Karpas-422 (cell line): ENCODE measurements at places on chromosomes 4 and X.

- no peak overlapping the region for H3K4me3 ChIP-seq
- no peaks in the 10 kb centered on the region for H3K27me3 ChIP-seq
- H3K27ac ChIP-seq: no peak overlapping the region
- H3K36me3 ChIP-seq: no peaks in the 10 kb centered on the region
These were observed 937.1 kb downstream of the CCSER1 start for GRCh38 chr4:91064157-91064853.

GRCh38 chrX:97527725-97528124 lies 644.0 kb downstream of the RPA4 start:
- H3K36me3 ChIP-seq: no peaks in the 10 kb centered on the region
- no peaks in the 10 kb centered on the region for H3K27me3 ChIP-seq
- DNase-seq: peak; percentile 59
- no peak overlapping the region for H3K4me3 ChIP-seq

GRCh38 chr4:133929531-133930239 lies 271.9 kb downstream of the PABPC4L start:
- H3K27ac ChIP-seq: no peak overlapping the region
- no peaks in the 10 kb centered on the region for H3K4me1 ChIP-seq
- H3K27me3 ChIP-seq: no peaks in the 10 kb centered on the region
- no peak for DNase-seq
- no peak overlapping the region for H3K4me3 ChIP-seq
- H3K36me3 ChIP-seq: no peaks in the 10 kb centered on the region

DNA sequence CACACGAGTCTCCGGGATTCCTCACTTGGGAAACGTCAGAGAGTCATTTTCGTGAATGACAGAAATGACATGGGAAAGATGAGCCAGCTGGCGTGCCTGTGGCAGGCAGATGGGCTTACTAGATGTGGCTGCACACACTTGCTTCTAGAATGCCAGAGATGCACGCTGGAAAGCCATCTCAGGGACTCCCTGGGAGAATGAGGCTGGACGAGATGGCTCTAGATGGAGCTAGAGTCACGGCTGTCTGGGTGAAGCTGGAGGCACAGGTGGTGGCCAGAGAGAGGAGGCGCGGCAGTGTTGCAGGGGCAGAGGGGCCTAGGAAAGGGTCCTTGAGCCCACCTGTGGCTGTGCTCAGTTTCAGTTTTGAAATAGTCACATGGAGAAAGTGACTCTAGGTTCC lies 26.0 kb downstream of the TKTL1 start:
- no peak for DNase-seq
- H3K27ac ChIP-seq: no peak overlapping the region
- no peak overlapping the region for H3K4me3 ChIP-seq

- no peak overlapping the region for H3K4me3 ChIP-seq
- H3K27ac ChIP-seq: no peak overlapping the region
- H3K27me3 ChIP-seq: no peaks in the 10 kb centered on the region
- H3K4me1 ChIP-seq: no peaks in the 10 kb centered on the region
- no peak for DNase-seq
These were observed 937.1 kb upstream of the GRIA3 start for GRCh38 chrX:122246937-122247336.

GRCh38 chr4:47674144-47674543 lies 163.7 kb downstream of the CORIN start:
- no peak overlapping the region for H3K27ac ChIP-seq
- no peaks in the 10 kb centered on the region for H3K4me1 ChIP-seq
- H3K27me3 ChIP-seq: no peaks in the 10 kb centered on the region
- no peak for DNase-seq
- no peaks in the 10 kb centered on the region for H3K36me3 ChIP-seq
- no peak overlapping the region for H3K4me3 ChIP-seq

DNA sequence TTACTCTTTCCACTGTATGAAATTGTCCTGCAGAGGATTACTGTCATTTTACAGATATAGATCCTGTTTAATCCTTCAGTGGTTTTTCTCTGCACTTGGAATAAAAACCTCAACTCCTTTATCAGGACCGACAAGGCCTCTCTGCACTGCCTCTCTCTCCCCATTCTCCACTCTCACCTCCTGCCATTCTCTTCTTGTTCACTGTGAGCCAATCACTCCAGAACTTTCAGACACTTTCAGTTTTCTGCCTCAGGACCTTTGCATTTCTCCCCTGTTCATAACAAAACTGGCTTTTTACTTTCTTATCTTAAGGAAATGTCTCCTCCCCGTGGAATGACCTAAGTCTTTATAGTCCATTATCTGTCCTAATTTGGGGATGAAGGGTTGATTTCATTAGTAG lies 137.3 kb downstream of the ELOVL6 start:
- DNase-seq: no peak
- no peak overlapping the region for H3K27ac ChIP-seq
- H3K27me3 ChIP-seq: no peaks in the 10 kb centered on the region

- H3K4me3 ChIP-seq: no peak overlapping the region
- no peaks in the 10 kb centered on the region for H3K4me1 ChIP-seq
- H3K36me3 ChIP-seq: no peaks in the 10 kb centered on the region
These were observed 8.7 kb downstream of the GASK1B start for GRCh38 chr4:158163941-158164767.

DNA sequence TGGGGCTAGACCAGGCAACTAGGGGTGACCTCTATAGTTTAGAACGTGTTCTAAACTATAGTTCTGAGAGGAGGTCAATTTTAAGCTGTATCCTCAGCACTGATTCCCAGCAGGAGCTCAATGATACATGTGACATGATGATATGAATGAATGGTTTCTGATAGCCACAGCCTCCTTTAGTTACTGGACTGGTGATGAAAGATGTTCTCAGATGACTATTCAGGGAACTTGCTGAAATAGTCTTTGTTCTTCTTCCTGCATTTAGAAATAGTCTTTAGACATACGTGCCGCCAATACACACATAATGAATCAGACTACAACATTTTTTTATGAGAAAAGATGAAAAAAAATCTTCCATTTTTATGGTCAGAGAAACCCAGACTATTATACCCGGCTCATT lies 116.3 kb upstream of the TMEM150C start:
- no peak overlapping the region for H3K27ac ChIP-seq
- H3K27me3 ChIP-seq: no peaks in the 10 kb centered on the region
- DNase-seq: no peak
- H3K36me3 ChIP-seq: no peaks in the 10 kb centered on the region

- no peak overlapping the region for H3K27ac ChIP-seq
- H3K36me3 ChIP-seq: no peaks in the 10 kb centered on the region
- H3K4me1 ChIP-seq: no peaks in the 10 kb centered on the region
- no peaks in the 10 kb centered on the region for H3K27me3 ChIP-seq
- DNase-seq: no peak
- H3K4me3 ChIP-seq: no peak overlapping the region
These were observed 251.1 kb downstream of the GLUD2 start for GRCh38 chrX:121298499-121298898.

GRCh38 chrX:136759968-136760367 lies 20.8 kb downstream of the ARHGEF6 start:
- DNase-seq: peak; percentile 51
- H3K36me3 ChIP-seq: no peaks in the 10 kb centered on the region
- H3K27me3 ChIP-seq: no peaks in the 10 kb centered on the region
- H3K27ac ChIP-seq: no peak overlapping the region
- H3K4me1 ChIP-seq: peaks cover 8% of the 10 kb centered on the region

GRCh38 chr4:171947400-171947799 lies 134.2 kb downstream of the GALNTL6 start:
- H3K4me3 ChIP-seq: no peak overlapping the region
- no peaks in the 10 kb centered on the region for H3K27me3 ChIP-seq
- no peak overlapping the region for H3K27ac ChIP-seq
- no peak for DNase-seq
- no peaks in the 10 kb centered on the region for H3K4me1 ChIP-seq

DNA sequence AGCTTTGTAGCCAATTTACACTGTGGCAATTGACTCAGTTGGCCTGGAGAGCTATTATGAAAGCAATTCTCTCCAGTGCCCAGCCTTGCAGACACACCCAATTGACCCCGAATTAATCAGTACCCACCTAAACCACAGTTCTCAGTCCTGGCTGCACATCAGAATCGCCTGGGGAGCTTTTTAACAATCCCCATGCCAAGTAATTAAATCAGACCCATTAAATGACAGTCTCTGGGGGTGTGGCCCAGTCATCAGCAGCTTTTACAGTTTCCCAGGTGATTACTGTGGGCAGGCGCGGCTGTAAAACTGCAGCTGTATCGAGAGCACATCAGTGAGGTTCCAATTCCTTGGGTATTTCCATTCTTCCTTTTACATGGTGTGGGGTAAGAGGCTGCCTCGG lies 460.9 kb upstream of the FAT1 start:
- no peaks in the 10 kb centered on the region for H3K4me1 ChIP-seq
- DNase-seq: no peak
- H3K27ac ChIP-seq: no peak overlapping the region
- no peak overlapping the region for H3K4me3 ChIP-seq

GRCh38 chr4:22595684-22596083 lies 79.8 kb upstream of the ADGRA3 start:
- no peak overlapping the region for H3K4me3 ChIP-seq
- no peak for DNase-seq
- no peaks in the 10 kb centered on the region for H3K36me3 ChIP-seq

DNA sequence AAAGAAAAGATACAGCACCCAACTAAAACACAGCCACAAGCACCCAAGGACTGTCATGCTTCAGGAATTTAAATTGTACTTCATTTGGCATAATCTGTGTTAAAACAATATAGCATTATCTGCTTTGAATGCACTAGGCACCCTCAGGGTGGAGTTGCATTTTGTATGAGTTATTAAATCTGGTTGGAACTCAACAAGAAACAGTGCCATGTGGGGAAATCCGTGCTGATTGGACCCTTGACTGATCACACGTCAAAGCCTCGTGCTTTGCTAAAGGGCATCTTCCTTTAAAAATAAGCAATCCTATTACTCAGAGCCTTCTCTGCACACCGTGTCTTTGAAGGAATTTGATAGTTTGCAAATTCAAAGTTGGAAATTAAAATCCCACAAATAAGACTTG lies 35.4 kb downstream of the IGFBP7 start:
- no peaks in the 10 kb centered on the region; the same call in 1 of the 2 replicates for H3K27me3 ChIP-seq
- no peak overlapping the region for H3K27ac ChIP-seq
- no peak for DNase-seq
- no peaks in the 10 kb centered on the region for H3K36me3 ChIP-seq
- no peaks in the 10 kb centered on the region for H3K4me1 ChIP-seq

GRCh38 chr4:74931376-74931775 lies 1.5 kb upstream of the PARM1 start:
- H3K4me1 ChIP-seq: peaks cover 72% of the 10 kb centered on the region
- peak; percentile 57 for DNase-seq
- H3K27ac ChIP-seq: peak overlapping the region; percentile 97
- 0 out of 2 replicates have a peak overlapping the region, but pooled peaks have one; percentile 2 for H3K4me3 ChIP-seq

DNA sequence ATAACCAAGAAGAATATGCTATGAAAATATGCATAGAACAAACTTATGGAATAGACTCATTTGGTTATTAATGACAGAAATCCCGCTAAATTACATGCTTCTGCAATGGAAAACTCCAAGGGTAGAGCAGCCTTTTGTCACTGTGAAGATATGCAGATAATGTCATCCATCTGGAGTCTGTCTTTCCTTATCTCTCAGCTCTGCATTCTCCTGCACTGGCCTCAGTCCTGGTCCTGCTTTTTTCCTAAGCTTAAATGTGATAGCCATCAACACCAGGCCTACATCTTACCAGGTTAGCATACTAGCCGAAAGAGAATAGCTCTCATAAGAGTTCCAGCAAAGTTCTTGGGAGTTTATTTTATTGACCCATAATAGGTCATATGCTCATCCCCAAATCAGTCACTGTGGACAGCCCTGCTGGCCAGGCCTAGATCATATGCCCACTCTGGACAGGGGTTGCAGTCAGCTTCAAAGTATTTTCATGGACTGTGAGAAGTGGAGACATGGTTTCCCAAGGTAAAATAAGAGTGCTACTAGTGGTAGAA lies 86.5 kb upstream of the LEF1 start:
- H3K27me3 ChIP-seq: no peaks in the 10 kb centered on the region
- no peak for DNase-seq
- no peak overlapping the region for H3K27ac ChIP-seq
- no peaks in the 10 kb centered on the region for H3K4me1 ChIP-seq
- H3K36me3 ChIP-seq: no peaks in the 10 kb centered on the region

- H3K27ac ChIP-seq: no peak overlapping the region
- no peak for DNase-seq
- H3K36me3 ChIP-seq: no peaks in the 10 kb centered on the region
These were observed 5.0 kb downstream of the HPSE start for GRCh38 chr4:83329521-83330110.

DNA sequence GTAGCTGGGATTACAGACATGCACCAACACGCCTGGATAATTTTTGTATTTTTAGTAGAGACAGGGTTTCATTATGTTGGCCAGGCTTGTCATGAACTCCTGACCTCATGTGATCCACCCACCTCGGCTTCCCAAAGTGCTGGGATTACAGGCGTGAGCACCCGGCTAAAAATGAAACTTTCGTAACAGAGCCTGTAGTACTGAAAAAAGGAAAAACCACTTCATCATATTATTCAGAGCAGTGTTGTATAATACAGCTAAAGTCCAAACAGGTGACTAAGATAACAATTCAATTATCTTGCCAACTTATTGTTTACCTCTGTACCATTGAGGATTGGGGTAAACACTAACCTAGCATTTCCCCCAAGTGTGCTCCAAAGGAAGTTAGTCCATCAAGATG lies 43.9 kb upstream of the HPRT1 start:
- no peak for DNase-seq
- H3K4me1 ChIP-seq: no peaks in the 10 kb centered on the region
- H3K36me3 ChIP-seq: peaks cover 31% of the 10 kb centered on the region; the same call in 1 of the 2 replicates
- H3K4me3 ChIP-seq: no peak overlapping the region

DNA sequence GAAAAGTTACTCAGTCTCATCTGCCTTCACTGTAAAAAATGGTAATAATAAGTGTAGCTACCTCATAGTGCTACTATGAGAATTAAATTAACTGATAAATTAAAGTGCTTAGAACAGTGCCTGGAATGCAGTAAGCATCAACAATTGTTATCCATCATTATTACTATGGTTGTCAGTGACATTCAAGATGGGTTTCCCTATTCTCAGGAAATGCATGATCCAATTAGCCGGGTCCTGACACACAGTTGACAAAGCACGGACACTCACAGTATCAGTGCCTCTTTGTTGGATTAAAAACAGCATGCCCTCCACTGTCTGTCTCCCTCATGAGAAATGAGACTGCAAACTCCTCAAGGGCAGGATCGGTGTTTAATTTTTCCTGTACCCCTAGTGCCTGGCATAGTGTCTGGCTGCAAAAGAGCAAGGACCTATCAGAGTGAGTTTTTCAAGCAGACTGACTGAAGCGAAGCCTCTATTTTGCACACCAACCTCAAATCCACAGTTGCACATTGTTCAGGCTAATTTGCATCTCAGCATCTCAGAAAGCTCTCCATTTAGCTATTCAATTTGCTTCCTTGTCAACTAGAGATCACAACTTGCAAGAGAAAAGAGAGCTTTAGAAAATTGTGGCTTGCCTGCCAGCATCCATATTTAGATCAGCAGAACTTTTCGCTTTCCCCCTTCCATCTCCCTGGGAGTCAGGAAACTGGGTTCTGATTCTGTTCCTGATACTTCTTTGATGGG lies 122.9 kb downstream of the LDB2 start:
- no peak for DNase-seq
- no peak overlapping the region for H3K27ac ChIP-seq
- H3K4me1 ChIP-seq: no peaks in the 10 kb centered on the region
- H3K36me3 ChIP-seq: no peaks in the 10 kb centered on the region

- peaks cover 2% of the 10 kb centered on the region; the same call in 1 of the 2 replicates for H3K27me3 ChIP-seq
- no peaks in the 10 kb centered on the region for H3K36me3 ChIP-seq
- no peak overlapping the region for H3K4me3 ChIP-seq
- DNase-seq: no peak
- H3K27ac ChIP-seq: no peak overlapping the region
These were observed 61.7 kb upstream of the CAMK2D start for GRCh38 chr4:113823291-113823659.

- H3K27me3 ChIP-seq: no peaks in the 10 kb centered on the region
- no peak for DNase-seq
- H3K4me3 ChIP-seq: no peak overlapping the region
These were observed 14.1 kb downstream of the CXCL1 start for GRCh38 chr4:73883306-73883705.
